T1000 (cell line): ENCODE measurements at places on chromosomes 3 and 15.

DNA sequence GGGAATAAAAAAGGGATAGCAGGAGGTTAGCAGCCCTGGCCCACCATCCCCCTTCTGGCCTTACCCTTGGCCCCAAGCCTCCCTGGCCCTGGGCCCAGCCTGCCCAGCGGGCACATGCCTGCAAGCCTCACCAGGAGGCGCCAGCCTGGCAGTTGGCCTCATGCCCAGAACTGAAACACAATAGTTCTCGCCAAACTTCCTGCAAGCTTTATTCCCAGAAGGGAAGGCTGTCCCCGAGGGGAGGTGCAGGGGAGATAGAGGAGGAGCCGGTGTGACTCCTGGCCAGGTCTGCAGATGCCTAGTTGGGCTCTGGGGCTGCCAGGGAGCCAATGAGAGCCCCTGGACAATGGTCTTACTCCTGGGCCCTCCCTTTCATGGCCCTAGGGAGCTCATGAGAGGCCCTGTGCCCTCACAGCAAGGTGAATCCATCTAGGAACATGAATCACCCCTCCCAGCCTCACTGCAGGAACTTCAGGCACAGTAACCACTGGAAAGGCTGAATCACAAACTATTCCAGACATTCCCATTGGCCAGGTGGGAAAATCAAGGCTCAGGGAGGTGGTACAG is 4.0 kb downstream of the CCDC33 start:
- DNase-seq = peak; percentile 94

DNA sequence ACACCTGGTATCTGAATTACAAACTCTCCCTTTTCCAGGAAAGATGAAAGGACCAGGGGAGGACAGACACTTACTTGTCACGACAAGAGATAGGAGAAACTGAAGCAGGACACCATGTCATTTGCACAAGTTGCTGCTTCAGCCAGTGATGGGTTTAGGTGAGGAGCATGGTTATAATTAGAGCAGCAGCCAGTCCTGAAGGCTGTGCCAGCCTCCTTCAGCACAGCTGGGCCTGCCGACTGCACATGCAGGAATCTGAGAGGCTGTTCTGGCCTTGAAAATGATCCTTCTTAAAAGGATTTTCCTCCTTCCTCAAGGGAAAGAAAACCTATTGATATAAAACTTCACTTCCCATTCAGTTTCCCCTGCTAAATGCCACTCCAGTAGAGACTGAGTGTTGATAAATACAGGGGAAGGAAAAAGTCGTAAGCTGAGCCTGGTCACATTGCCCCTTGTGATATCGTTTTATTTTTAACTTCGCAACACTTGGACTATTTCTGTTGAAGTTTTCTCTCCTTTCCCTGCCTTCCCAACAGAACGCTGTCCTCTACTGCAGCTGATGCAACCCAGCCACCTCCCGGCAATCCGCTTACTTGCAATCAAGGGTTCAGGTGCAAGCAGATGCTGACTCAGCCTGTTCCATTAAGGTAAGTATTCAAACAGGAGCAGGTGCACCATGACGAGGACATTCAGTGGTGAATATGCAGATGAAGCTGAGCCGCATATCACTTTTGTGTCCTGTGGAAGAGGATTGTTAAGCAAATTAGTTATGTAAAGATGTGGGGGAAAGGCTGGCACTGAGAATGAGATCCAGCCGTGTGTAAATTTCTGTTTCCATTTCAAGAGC is at the start of gene FBXO40:
FBXO40 (plus strand) TSS at position 524 of the 847 bp plus-strand sequence. CDS start 27,197 bp downstream, outside the sequence.
- no peak for DNase-seq

DNA sequence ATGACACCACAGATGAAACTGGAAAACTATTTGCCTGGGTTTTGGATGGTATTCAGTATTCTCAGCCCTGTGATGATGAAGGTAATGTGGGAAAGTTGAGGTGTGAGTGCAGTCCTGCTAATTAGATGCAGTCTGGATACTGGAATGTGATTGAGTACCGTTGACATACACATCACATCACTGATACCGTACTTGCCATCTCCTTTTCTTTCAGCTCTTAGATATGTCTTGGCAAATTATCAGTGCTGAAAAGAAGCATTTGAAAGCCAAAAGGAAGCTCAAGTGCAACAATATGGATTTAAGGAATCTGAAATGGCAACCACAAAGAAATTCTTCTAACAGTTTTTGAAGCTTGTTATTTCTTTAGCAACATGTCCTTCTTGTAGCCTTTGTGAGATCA is 381.4 kb upstream of the TGFBR2 start:
- no peak for DNase-seq

GRCh38 chr15:67049351-67050044 is 15.9 kb upstream of the SMAD3 start:
- peak; percentile 85 for DNase-seq
